ENCODE measurements at places on chromosomes 11 and 22.

GRCh38 chr11:64592656-64593055, 1.6 kb downstream of the SLC22A12 start:
- DNase-seq: no peak

DNA sequence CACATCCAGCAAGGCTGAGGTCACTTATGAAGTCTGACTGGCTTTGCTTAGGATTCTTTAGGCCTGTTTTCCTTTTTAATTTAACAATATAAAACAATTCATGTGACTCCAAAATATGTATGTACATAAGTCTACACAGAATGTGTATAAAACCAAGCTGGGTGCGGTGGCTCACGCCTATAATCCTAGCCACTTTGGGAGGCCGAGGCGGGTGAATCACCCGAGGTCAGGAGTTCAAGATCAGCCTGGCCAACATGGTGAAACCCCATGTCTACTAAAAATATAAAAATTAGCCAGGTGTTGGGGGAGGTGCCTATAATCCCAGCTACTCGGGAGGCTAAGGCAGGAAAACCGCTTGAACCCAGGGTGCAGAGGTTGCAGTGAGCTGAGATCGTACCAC, 83.1 kb downstream of the SHANK2 start:
- DNase-seq: no peak

- DNase-seq: no peak
Measured at GRCh38 chr22:19710769-19711106, 3.6 kb upstream of the SEPTIN5 start.

- DNase-seq: no peak
Measured at GRCh38 chr11:46026606-46027293, 94.5 kb downstream of the PHF21A start.

DNA sequence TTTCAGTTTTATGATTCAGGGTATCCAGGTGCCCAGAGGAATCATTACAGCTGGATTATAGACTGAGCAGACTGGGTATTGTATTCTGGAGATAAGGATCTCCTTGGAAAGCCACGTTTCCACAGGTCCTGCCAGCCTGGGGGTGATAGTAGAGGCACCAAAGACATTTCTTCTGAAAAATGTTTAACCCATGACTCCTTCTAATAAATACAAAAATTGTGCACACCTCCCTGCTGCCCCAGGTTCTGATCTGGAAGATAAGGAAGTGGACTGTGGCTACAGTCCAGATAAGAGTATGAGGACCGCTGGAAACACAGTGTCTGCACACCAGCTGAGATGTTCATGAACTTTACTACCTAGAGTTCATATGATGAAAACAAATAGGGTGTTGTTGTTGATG, 192.5 kb downstream of the DBX1 start:
- DNase-seq: no peak

GRCh38 chr11:119147604-119148333, 1.1 kb upstream of the ABCG4 start:
- DNase-seq: no peak

DNA sequence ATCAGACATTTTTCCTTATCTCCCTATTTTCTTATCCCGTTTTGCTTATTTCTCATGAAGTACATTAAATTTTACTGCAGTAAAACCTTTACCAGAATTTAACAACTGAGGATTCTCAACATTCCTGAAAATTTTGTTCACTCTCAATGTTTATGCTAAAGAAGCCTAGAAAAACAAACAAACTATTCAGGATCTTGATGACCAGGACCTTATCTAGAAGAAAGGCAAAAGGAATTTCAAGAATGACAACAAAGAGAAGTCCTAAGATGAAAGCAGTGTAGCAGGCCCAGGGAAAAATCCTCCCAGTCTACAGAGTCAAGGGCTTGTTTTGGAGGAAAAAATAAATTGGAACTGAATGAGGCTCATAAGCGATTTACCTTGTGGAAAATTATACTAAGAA, 283.3 kb upstream of the ARHGAP42 start:
- no peak for DNase-seq

Measured in H54 (cell line).